SW 1271 (cell line): ENCODE measurements at places on chromosomes 5 and 9.
A peak's percentile ranks its signal among the peaks of the same experiment; 100 is the strongest.

- no peak for DNase-seq
Measured at GRCh38 chr5:89991592-89991991, 418.0 kb downstream of the CETN3 start.

- peak; percentile 83 for DNase-seq
Measured at GRCh38 chr5:94218374-94218773, 400.0 kb downstream of the KIAA0825 start.

- no peak for DNase-seq
Measured at GRCh38 chr5:160369990-160370712, at the start of gene C1QTNF2. Gene C1QTNF2 (minus strand): TSS chr5:160370626. CDS start chr5:160355011, 15,615 bp downstream.

DNA sequence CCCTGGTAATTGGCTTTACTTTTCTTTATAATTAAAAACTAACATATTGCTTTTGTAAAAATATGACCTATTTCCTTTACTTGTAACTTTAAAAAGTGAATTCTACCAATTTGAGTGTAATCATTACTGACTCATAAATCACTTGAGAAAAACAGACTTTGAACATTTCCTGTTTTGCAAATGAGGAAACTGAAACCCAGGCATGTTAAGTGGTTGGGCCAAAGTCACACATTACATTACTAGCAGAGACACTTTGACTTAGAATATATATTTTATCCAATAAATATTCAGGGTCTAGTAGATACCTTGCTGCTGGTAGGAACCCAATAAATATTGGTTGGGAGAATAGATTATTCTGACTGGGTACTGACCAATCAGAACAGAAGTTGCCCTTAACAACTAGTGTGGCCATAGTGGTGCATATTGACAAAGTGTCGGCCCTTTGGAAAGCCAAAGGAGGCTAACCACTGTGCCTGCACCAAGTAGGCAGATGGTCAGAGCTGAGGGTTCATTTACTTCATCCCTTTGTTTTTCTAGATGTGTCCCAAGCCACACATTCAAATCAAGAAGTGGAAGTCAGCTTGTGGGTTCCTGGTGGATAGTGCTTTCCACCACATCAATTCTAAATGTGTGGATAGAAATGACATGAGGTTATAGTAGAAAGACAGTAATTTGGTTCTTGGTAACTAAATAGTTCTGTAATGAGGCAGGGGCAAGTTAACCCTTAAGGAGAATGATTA lies 365.1 kb upstream of the RIOK2 start:
- no peak for DNase-seq

- DNase-seq = no peak
Measured at GRCh38 chr9:1929722-1930244, 85.4 kb upstream of the SMARCA2 start.

- no peak for DNase-seq
Measured at GRCh38 chr9:127892831-127893230, 6.6 kb downstream of the ST6GALNAC6 start.

DNA sequence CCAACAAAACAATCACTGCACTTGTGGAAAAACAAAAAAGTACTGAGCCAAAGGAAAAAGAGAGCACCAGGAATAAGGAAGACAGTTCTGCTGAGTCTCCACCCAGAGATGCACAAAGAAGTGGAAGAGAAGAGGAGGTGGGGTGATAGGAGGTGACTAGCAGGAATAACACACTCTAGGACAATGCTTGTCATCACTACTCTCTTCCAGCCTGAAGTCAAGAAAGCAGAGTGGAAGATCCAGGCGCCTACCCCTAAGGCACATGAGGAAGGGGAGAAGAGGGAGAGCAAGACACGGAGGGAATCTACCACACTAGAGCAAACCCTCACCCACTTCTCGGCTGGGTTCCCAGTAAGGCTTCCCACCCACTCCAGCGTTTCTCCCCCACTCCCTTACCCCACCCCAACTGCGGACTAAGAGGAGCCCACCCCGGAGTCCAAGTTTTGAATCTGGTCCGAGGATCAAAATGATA lies 1.7 kb downstream of the SLIT3 start:
- DNase-seq = no peak

DNA sequence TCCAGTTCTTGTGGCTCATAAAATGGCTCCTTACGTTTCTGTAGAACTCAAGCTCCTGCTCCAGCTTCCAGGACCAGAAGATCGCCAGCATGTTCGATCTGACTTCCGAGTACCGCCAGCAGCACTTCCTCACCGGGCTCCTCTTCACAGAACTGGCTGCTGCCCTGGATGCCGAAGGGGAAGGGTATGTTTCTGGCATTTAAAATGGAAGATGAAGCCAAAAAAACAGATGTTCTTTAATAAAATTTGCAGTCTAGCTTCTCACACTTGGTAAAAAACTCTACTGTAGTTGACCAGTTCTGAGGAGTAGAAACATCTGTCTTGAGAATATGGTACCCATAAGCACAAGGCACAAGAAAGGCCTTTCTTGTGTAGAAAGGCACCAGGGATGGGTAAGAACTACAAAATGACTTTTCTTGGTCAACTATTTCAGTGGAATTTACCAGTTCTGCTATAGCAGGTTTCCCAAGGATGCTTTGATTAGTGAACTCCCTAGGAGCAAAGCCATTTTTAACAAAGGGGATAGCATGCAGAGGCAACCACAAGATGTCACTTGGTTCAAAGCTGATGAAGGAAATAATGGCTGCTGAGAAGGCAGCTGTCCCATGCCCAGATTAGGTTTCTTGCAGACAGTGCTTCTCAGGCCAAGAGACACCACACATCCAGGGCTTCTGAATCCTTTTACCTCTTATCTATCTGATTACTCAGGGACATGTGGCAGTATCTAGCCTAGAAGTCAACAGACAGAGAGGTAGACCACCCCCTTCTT lies 192.4 kb downstream of the DOCK8 start:
- DNase-seq = no peak

- DNase-seq = no peak
Measured at GRCh38 chr5:18772475-18772874, 1138.2 kb downstream of the TAF11L14 start.

- DNase-seq = no peak
Measured at GRCh38 chr9:85185486-85186217, 516.1 kb downstream of the NTRK2 start.

GRCh38 chr9:131524665-131525315 lies 6.3 kb downstream of the UCK1 start:
- DNase-seq = no peak

GRCh38 chr5:125484742-125485641 lies 738.6 kb upstream of the ZNF608 start:
- DNase-seq = no peak

GRCh38 chr9:135951889-135952663 lies 9.1 kb downstream of the UBAC1 start:
- peak; percentile 40 for DNase-seq

DNA sequence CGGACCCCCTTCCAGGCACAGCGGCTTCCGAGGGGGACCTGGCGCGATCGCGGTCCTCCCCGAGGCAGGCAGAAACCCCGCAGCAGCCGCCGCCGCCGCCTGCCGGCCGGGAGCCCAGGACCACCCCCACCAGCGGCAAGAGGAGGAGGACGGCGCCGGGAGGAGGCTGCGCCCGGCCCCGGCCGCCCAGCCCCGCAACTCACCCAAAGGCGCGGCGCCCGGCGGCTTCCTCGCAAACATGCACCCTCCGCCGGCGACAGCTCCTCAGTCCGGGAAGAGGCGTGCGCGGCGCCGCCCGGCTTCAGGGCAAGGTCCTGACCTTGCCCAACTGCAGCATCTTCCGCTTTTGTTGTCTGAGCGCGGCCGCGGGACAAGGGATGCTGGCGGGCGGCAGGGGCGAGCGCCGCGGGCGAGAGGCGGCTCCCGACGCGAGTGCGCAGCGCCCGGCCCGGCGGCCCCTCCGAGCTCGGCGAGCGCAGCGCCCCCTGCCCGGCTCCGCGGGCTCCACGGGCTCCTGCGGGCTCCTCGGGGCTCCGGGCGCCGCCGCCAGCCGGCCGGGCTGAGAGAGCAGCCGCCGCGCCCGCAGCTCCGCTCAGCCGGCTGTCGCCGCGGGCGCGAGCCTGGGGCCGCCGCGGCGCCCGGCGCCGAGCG lies 507 bp downstream of the CTNND2 start:
- no peak for DNase-seq

DNA sequence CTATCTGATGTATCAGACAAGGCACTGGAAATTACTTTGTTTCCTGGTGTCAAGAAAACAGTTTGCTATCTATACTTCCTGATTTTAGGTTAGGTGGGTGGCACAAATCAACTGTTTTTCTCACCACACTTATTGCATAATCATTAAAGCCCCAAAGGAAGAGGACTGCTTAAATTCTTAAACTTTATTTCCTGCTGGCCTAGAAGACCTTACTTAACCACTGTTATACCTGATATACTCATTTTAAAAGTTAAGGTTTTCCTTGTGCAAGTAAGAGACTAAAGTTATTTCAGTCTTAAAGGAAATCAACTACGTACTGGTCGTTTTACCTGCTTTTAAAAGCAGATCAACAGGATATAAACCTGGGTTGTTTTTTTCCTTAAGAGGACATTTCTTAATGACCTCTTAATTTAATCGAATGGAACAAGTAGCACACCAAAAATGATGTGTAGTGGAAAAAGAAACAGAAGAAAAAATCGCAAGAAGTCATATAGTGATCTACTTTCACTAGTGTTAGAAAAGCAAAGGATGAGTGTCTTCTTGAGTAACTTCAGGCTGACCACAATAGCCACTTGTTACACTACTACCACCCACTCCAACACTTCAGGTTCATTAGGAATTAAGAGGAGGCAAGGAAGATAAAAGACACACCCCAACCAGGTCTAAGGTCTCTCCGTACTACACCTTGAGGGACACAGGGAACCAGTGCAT lies 974 bp downstream of the CLINT1 start:
- DNase-seq = no peak

GRCh38 chr5:143118222-143118621 lies 285.3 kb downstream of the NR3C1 start:
- DNase-seq = no peak

- no peak for DNase-seq
Measured at GRCh38 chr9:80156756-80157472, 585.1 kb downstream of the TLE4 start.

GRCh38 chr5:83340511-83340918 lies 131.0 kb upstream of the VCAN start:
- no peak for DNase-seq

DNA sequence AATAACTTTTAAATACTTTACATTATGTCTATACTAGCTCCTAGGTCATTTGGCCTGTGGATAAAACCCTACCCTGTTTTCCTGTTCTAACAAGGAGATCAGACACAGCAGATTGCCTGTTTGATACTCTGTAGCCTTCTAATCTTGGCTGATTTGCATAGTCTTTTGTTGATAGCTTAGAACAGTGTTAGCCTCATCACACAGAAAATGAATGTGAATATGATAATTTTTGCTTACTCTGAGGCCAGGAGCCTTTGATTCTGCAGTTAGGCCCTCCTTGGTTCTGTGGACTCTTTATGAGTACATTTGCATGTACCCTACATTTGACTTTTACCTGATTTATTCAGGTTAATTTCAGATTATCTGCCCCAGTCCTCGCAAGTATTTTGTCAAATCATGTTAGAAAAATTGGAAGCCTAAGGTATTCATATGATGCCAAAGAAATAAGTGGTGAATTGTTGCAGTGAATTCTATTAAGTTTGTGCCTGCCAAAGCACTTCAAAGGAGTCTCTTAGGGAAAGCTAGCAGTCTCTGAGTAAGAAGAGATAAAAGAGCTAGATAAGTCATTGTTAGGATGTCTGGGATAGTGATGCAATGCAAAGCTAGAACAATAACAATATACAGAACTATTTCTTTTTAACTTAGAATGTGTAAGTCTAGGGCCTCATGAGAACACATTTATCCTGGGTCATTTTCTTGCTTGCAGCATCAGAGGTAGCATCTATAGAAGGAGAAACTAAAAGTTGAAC lies 56.4 kb downstream of the SCAMP1 start:
- no peak for DNase-seq

- DNase-seq = peak; percentile 62
Measured at GRCh38 chr5:55232271-55232984, 980 bp downstream of the CCNO start.

DNA sequence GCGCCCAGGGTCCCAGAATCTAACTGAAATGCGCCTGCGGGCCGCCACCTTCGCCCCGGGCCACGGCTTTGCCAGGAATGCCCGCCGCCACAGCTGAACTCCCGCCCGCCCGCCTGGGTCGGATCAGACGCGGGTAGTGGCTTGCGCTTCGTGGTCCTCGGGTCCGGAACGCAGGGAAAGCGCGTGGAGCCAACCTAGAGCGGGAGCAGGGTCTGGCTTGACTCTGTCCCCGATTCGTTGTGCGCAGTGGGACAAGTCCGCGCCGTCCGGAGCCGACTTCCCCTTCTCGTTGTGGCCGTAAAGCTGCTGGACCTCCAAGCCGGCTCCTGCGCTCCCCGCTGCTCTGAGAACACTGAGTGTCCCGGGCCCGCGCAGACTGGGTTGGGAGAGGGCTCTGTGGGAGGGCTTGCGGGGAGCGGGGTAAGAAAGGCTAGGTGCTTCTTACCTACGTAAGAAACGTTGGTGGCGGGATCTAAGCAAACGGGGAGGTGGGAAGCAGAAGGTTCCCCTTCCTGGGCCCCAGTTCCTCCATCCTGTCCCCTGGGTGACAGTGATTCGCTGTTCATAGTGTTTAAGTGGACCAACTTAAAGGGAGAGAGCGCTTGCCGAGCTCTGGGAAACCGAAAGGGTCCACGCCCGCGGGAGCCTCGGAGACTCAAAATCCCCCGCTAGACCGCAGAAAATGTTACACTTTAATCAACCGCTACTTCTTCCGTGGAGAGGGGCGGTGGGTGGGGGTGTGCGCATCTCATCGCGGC lies 4.4 kb upstream of the FOXE1 start:
- no peak for DNase-seq

DNA sequence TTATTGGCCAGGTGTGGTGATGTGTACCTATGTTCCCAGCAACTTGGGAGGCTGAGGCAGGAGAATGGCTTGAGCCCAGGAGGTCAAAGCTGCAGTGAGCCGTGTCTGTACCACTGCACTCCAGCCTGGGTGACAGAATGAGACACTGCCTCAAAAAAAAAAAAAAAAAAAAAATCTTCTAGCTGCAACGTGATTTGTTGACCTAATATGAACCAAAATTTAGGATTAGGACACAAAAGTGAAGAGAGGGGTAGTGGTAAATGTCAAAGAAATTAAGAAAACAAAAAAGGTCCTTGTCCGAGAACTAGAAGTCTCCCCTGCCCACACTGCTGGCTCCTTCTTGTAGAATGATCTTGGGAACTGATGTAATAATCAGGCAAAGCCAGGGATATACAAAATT lies 272.0 kb downstream of the EFNA5 start:
- no peak for DNase-seq

DNA sequence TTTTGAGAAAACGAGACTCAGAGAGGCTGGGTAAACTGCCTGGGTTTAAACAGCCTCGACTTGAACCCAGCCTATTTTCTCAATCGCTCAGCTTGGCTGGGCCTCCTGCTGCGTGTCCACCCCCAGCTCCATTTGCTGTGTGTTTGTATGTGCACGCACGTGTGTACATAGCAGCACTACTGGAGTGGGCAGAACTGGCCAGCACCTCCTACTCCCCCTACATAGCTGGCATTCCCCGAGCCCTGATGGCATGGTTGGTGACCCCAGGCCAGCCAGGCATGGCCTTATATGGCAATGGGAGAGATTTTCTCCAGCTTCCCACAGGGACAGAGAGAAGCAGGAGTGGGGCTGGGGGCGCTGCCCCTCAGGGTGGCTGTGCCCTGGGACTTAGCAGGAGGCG lies 4.1 kb downstream of the AIF1L start:
- no peak for DNase-seq
